Cortex of kidney (tissue), 1 donor: ENCODE measurements at places on chromosomes 7 and 10.

- no peak for DNase-seq
These were observed 33.2 kb downstream of the WBP1L start for GRCh38 chr10:102776779-102777456.

DNA sequence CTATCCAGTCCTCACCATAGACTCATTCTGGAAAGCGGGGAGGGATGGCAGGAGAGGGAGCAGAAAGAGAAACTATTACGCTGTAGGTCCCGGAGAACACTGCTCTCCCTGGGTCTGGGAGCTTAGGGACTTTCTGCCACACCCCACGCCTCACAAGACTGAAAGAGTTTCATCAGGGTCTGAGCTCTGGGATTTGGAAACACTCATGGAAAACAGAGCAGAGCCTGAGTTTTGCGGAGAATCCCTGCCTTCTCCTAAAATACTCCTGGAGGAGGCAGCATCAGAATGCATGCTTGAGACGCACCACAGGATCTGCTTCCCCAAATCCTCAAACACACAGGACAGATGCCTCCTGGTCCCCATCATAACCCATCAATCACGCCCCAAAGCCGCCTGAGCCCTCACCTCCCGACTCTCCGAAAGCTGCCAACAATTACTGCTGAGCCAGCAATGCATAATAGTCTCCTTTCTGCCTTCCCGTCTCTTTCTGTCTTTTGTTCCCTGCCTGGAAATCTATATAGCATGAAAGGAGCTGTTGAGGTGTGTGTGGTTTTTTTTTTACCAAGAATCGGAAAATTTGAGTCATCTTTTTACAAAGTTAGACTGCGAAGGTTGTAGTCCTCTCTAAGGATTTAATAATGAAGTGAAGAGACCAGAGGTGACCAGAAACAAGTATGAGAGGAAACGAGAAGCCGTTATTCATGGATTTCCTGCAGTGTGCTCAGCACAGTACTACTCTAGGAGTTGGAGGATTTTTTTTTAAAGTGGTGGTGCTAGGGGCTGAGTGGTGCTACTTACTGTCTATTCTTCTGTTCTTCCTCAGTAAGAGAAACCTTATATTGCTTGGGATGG, 37.7 kb downstream of the ASB13 start:
- no peak for DNase-seq

GRCh38 chr7:130352194-130353074, 7.8 kb downstream of the CPA5 start:
- DNase-seq: no peak

DNA sequence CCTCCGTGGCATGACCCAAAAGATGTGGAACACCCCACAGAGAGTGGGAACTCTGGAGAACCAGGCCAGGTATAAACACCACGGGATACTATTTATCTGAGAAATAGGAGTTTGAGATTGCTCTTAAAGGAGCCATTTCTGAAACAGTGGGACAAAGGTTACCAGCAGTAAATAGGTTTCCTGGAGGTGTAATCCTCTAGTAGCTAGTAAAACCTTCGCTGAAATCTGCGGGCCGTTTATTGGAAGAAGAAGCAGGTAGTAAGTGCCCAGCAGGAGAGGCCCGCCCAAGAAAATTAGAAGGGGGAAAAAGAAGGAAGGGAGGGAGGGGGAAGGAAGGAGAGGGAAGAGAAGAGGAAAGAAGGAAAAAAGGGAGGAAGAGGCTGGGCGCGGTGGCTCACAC, 51.6 kb downstream of the CHST3 start:
- no peak for DNase-seq

GRCh38 chr7:139341776-139342226, 664 bp downstream of the FMC1 start:
- no peak for DNase-seq

DNA sequence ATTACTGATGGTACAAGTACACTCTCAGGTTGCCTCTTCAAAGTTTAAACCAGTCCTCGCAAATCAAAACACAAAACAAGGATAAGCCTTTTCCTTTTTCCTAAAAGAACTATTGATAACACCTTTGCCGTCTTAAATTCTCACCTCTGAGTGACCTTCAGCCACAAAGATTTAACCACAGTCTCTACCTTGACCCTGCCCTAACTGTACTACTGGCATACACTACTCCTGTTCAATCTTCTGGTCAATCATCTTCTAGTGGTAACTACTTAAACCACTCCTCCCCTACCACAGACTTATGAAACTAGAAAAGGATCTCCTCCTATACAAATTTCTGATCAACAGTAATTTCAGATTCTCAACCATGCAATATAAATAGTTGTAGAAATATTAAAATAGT, 15.1 kb downstream of the UPF2 start:
- DNase-seq: no peak

DNA sequence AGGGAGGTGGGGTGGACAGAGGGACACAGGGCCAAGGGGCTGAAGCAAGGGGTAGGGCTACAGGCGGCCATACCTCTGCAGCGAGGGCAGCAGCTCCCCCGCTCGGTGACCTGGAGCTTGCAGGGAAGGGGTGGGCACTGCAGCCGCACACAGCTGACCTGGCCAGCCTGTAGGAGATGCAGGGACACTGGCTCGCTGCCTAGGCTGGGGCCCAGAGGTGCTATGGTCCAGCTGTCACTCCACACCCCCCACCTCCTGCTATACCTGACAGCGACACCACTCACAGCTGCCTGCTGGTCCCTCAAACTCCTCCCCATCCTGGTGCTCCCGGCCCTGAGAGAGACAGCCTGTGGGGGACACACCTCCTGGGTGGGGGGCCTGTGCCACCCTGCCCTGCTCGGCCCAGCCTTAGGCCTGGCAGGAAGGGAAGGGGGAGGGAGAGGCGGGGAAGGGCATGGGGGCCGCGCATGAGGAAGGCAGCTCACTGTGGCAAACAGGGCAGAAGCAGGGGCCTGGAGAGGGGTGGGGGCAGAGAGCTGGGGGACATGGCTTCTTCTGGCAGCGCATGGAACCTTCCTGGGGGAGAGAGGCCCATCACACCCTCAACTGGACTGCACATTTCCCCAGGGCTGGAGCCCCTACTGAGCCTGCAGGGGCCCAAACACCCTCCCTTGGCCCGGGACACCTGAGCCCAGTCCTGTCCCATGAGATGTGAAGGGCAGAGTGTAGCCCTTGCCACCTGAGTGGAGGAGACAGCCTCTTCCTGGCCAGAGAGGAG, 23.9 kb downstream of the ATP6V1F start:
- no peak for DNase-seq

- DNase-seq: no peak
These were observed 1.8 kb downstream of the HOXA2 start for GRCh38 chr7:27100694-27101170.

GRCh38 chr7:142690554-142691182, 58.6 kb upstream of the PRSS1 start:
- no peak for DNase-seq

DNA sequence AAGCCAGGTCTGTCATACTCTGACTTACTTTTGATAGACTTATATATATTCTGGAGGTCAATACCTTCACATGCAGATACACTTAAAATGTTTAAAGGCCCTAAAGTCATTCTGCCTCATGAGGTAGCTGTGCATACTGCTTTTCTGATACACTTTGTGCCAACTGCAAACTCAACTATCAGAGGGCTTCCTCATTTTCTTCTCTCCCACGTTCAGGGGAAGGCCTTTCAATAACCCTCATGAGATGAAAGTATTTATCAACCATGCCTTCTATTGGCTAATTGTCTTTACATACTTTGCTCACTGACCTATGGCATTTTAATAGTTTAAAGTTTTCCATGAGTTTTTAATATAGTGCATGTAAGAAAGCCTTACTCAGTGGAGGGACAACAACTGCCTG, 112.7 kb upstream of the AMPH start:
- no peak for DNase-seq

DNA sequence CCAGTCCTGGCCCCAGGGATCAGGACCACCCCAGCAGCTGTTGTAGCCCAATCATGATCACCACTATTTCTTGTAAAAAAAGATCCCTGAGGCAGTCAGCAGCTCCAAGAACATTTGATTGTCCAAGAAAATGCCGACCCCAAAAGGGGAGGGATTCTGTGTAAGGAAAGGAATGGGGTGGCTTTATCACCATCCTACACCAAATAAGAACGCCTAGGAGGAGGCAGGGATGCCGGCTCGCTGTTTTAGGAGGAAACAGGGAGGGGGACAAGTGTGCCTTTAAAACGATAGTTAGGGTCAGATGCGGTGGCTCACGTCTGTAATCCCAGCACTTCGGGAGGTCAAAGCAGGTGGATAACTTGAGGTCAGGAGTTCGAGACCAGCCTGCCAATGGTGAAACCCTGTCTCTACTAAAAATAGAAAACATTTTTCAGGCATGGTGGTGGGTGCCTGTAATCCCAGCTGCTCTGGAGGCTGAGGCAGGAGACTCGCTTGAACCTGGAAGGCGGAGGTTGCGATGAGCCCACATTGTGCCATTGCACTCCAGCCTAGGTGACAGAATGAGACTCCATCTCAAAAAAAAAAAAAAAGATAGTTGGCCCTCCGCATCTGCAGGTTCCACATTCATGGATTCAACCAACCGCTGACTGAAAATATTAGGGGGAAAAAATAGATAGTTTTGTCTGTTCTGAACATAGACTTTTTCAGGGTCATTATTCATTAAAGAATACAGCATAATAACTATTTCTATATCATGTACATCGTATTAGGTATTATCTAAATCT, 63.6 kb downstream of the PDIA4 start:
- no peak for DNase-seq

DNA sequence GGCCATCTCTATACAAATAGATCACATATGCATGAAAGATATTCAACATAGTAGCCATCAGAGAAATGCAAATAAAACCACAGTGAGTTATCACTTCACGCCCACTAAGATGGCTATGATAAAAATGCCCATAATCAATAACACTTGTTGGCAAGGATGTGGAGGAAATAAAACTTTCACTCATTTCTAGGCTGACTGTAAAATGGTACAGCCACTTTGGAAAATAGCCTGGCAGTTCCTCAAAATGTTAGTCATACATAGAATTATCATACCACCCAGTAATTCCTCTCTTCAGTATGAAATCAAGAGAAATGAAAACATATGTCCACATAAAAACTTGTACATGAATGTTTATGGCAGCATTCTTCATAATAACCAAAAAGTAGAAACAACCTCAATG, 324.9 kb downstream of the LRRTM3 start:
- DNase-seq: no peak

DNA sequence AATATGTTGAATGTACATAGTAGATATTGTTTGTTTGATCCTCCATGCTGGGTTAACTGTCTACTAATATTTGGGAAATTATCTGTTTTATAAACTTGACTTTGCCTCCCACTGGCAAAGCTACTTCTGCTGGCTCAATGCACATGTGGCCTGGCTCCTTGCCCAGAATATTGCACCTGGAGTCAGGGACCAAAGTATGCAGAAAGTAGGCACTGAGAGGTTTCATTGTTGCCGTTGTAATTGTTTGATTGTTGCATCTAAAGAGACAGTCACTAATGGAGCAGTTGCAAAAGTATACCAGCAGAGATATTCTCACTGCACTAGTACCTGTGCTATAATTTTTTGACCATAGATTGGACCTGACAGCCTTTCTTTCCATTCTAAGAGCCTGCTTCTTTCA, 137.8 kb upstream of the CNTNAP2 start:
- DNase-seq: no peak

DNA sequence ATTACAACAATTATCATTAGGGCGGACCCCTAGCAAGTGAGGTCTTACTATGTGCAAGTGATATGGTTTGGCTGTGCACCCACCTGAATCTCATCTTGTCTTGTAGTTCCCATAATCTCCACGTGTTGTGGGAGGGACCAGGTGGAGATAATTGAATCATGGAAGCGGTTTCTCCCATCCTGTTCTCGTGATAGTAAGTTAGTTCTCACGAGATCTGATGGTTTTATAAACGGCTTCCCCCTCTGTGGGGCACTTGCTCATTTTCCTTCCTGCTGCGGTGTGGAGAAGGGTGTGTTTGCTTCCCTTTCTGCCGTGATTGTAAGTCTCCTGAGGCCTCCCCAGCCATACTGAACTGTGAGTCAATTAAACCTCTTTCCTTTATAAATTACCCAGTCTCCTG, 96.1 kb upstream of the CDK6 start:
- DNase-seq: no peak

GRCh38 chr7:155198901-155199845, 98.5 kb upstream of the INSIG1 start:
- no peak for DNase-seq

DNA sequence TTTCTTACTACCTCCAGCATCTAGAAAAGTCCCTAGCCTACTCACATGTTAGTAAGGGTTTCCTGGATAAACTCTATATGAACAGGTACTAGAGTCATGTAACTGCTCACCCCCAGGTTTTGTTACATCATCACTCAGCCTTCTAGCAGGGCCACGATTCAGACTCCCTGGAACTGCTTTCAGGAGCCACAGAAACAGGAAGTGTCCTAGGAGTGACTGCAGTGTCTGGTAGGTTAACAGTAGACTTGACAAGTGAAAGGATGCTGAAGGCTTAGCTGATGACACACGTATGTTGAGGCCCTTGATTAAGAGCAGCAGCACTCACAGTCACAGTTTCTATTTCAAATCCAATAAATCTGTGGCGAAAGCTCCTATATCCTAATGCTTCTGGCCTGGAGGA, 101.2 kb downstream of the DNMBP start:
- no peak for DNase-seq
